GM12878 (cell line): ENCODE measurements at places on chromosomes 1 and 21. TPM values are rescaled to one million over a fixed set of nuclear protein-coding genes. Genes with fewer than 3 reads are reported as not detected.

Gene ZNF496
- 24.9 and 26.4 TPM in 2 replicates for total RNA-seq

Gene LRIG2
- total RNA-seq = 4.3 and 7.6 TPM in 2 replicates

Gene CFAP126
- not detected in 2 replicates for total RNA-seq

Gene GIPC2
- 0.08 and 0.11 TPM in 2 replicates for total RNA-seq

Gene GJA4
- 0.13 and 0.18 TPM in 2 replicates for total RNA-seq

Gene TNFAIP8L2
- 5.4 and 6.2 TPM in 2 replicates for total RNA-seq

Gene ACTN2
- total RNA-seq = not detected in 2 replicates

Gene NTNG1
- total RNA-seq = 1.4 and 2.3 TPM in 2 replicates

Gene CLCA2
- not detected in 2 replicates for total RNA-seq

Gene KCNQ4
- 0.18 and 0.21 TPM in 2 replicates for total RNA-seq

Gene PIK3CD
- 101 and 102 TPM in 2 replicates for total RNA-seq

Gene WNT2B
- 0.11 and 0.15 TPM in 2 replicates for total RNA-seq

Gene PRKCZ
- total RNA-seq = 1.0 and 1.9 TPM in 2 replicates

Gene FCN3
- 0.28 and 0.32 TPM in 2 replicates for total RNA-seq

Gene MNDA
- 36.8 and 37.6 TPM in 2 replicates for total RNA-seq

Gene ANKRD34A
- total RNA-seq = 3.5 and 5.2 TPM in 2 replicates

Gene ZNF697
- total RNA-seq = 4.8 and 5.9 TPM in 2 replicates

Gene FCRLA
- 286 and 294 TPM in 2 replicates for total RNA-seq

Gene CFHR1
- not detected in 2 replicates for total RNA-seq

Gene OR6N1
- not detected in 2 replicates for total RNA-seq

Gene RPTN
- not detected in 2 replicates for total RNA-seq

Gene OR11L1
- total RNA-seq = not detected in 2 replicates

Gene CFHR3
- not detected in 2 replicates for total RNA-seq

Gene SHE
- total RNA-seq = 0.05 TPM in 2 replicates

Gene MYOC
- total RNA-seq = not detected in 2 replicates

Gene RGS4
- total RNA-seq = not detected in 2 replicates

Gene C1orf216
- total RNA-seq = 14.7 and 15.7 TPM in 2 replicates

Gene NBPF4
- total RNA-seq = not detected in 2 replicates

Gene LCE1D
- total RNA-seq = not detected in 2 replicates

Gene CD1D
- 0.72 and 1.4 TPM in 2 replicates for total RNA-seq

Gene C1QC
- total RNA-seq = 0.64 and 0.74 TPM in 2 replicates
